ENCODE measurements at places on chromosomes 12 and 14. TPM values are rescaled to one million over a fixed set of nuclear protein-coding genes. Genes with fewer than 3 reads are reported as not detected.
A peak's percentile ranks its signal among the peaks of the same experiment; 100 is the strongest.

GRCh38 chr14:68229423-68230100 is 410.0 kb downstream of the RAD51B start:
- no peak for DNase-seq

DNA sequence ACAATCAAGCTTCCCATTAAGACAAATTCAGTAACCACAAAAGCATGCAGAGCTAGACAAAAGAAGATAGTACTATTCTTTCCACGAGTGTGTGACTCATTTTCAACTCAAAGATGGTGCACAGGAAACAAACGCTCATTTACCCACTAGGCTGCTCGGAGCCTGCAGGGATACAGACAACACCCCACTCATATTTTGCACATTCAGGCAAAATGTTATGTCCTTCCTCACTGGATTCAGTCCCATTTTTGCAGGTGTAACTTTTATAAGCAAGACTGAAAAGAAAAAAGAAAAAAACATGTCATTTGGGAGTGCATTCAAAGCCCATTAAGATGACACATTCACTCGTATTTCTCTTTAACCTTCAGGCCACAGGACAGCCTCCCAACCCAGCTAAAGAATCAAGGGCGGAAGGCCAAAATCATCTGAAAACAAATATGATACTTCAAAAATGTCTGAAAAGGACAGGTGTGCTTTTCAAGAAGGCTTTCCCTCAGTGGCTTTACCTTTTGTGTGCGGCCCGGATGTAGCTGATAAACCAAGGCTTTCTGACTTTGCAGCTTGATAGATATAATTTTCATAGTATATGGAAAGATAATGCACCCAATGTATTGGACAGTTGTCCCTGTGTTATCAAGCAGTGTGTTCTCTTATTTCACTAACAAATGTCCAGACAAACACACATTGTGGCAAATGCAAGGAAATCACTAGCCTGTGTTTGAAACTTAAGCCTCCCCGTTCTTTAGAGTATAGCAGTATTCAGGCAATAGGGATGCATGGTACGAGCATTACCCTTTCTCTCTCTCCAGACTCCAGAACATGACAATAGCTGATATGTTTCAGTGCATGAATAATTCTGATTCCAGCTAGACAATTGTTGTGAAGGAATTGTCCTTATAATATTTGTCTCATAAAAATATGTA is 147.8 kb upstream of the KRR1 start:
- no peak for DNase-seq

PPP4R4 gene
- total RNA-seq, result 1.00 TPM

OVCH1 gene
- total RNA-seq, result not detected

DNA sequence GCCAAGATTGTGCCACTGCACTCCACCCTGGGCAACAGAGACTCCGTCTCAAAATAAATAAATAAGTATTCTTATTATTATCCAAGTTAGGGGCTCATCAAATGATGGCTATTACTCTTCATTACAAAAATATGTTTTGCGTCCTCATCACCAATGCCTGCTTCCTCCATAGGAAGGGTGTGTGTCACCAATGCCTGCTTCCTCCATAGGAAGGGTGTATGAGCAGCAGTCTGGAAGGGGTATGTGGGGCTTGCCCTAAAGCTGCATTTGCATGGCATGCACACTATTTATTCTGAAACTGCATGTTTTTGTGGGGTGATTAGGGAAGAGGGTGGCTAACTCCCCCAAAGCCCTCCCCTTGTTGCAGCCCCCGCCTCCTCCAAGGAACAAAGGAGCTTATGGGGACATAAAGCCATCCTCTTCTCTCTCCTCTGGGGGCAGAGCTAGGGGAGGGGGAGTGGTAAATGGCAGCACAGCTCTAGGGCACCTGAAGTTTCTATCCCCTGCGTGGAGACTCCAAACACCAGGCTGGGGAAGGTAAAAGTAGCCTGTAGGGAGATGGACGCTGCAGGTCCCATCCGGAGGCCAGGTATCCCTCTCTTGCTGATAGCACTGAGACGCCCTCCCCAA is 1.3 kb downstream of the CAMKK2 start:
- peak; percentile 58 for DNase-seq
